ENCODE measurements at places on chromosomes 2 and 18.

GRCh38 chr2:110674620-110675555 lies 3.0 kb downstream of the BUB1 start:
- DNase-seq = peak; percentile 78

DNA sequence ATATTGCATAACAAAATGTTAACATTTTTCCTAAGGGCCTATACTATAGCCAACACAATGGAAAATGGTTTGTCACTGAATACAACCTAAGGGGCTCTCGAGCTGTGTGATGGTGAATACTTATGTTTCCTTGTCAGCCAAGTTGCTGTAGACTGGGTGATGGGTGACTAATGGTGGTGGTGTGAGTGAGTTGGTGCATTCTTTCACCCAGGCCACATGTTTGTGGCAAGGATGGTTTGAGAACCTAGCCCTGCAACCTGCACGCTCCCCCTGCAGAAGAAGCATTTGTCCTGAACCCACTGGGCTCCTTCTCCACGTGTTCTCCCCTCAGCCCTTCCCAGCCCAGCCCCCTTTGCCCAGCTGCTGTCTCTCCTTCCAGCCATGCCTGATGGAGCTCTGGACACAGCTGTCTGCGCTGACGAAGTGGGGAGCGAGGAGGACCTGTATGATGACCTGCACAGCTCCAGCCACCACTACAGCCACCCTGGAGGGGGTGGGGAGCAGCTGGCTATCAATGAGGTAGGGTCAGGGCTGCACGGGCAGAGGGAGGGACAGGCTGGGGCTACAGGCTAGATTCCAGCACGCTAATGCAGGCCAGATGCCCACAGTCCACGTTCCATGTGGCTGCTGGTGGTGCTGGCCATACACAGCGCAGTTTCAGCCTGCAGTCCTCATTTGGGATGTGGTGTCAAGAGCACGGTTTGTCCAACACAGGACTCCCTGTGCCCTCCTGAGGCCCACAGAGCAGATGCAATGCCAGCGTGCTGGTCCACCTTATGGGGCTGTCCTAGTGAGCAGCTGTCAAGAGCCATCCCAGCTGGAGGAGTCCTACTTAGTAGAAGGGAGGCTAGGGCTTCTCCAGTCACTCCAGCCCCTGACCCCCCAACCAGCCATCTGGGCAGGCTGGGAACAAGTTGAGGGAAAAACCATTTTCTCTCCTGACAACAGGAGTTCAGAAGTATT lies 65.4 kb downstream of the FAM168B start:
- DNase-seq = no peak

- no peak for DNase-seq
Observed at GRCh38 chr18:25651553-25651952, 299.6 kb upstream of the ZNF521 start.

- no peak for DNase-seq
Observed at GRCh38 chr18:44557616-44558151, 123.0 kb upstream of the SETBP1 start.

- peak; percentile 31 for DNase-seq
Observed at GRCh38 chr2:69073928-69074570, 61.1 kb downstream of the ANTXR1 start.

DNA sequence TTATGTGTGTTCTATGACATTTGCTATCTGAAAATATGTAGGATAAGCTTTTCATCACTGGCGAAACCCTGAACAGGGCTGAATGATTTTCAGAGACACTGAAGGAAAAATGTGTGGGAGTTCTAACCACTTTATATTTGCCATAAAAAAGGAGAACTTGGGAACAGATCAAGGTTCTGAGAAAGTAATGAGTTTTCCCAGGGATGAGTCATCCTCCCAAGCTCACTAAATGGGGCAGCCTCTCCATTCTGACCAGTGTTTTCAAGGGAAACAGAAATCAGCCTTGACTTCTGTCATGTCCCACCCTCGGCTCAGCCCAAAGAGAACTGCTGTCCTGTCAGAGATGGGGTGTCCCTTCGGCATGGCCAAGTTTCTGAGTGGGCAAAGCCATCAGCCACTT lies 2109.8 kb upstream of the CELF4 start:
- DNase-seq = peak; percentile 69

DNA sequence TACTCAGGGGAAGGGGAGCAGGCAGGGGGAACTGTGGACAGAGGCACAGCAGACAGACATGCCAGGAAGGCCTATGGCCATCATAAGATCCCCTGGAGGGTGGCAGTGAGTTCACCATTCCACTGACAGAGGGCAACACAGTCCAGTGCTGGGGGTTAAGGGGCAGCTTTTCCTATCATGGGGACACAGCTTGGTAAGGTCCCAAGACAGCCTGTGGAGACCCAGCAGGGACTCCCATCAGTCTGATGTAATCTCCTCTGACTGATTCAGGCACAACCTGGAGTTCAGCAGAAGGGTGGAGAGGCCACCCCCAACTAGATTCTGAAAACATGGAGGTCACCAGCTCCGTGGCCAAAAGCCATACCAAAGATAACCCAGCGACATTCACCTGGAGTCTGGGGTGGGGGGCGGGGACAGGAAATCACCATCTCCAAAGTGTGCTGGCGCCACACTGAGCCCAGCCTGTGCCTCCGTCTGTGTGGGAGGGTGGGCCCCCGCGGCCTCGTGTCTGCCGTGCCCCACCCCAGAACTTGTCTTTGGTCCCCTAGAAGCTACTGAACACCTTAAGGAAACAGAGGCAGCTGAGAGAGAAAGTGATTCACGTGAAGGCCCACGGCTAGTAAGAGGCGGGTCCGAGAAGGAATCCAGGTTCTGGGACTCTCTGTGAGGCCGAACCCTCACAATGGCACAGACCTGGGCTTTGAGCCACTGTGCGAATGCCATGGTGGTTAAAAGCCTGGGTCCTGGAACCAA lies 28.6 kb downstream of the DNMT3A start:
- no peak for DNase-seq

GRCh38 chr2:207801259-207801658 lies 31.6 kb upstream of the FZD5 start:
- no peak for DNase-seq

DNA sequence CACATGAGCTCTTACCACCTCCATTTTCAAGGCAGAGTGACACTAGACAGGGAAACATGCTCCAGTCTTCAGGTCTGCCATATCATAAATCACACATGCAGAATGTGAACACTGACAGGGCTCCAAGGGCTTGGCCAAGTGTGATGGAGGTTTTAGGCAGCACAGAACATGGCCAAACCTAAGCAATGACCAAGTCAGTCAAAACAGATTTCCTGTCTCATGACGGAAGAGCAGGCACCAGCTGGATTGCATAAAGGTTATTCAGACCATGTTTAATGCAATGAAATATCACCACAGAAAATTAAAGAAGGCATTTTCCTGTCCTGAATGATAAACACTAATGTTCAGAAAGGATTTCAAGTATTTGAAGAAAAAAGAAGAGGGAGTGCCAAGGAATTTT lies 72.5 kb downstream of the SUMO1 start:
- peak; percentile 44 for DNase-seq

- DNase-seq = no peak
Observed at GRCh38 chr2:175478096-175478768, 296.7 kb upstream of the ATP5MC3 start.

DNA sequence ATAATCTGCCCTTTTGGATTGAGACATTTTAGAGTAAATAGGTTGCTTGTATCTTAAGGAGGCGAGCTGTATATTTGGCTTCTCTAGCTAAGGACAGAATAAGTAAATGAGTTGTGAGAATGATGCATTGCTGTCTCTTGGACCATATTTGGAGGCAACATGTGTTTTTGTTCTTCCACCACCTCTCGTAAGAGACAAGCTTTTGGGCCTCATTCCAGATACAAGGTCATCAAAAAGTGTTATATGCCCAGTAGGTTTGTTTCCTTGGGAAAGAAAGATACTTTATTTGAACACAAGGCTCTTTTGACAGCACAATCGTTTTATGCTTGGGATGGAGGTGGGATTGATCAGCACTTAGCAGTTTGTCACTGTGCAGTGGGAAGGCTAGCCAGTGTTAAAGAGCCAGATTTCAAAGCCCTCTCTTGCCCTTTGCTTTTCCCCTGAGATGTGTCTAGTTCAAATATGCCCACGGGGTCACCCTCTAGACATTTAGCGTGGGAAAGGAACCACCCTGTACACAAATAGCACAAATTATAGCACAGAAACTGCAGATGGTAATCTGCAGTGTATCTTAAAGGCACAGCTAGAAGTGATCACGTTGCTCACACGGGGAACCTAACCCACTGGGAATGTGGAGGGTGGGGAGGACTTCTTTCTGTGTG lies 131.3 kb downstream of the MAP4K4 start:
- no peak for DNase-seq

DNA sequence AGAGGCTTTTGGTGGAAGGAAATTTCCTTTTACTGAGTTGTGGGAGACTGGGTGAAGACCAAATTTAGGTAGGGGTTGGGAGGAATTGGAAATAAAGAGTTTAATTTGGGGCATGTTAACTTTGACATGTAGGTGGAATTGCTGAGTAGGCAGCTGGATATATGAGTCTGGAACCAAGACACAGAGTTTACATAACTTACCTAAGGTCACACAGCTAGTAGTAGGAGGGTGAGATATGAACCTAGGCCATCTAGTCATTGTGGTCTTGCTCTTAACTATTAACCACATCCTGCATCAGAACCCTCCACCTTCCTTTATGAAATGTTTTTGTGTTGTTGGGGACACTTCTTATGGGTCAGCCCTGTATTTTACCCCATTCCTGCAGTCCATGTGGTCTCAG lies 113.1 kb downstream of the ICOS start:
- no peak for DNase-seq

GRCh38 chr2:12271589-12271984 lies 445.1 kb upstream of the TRIB2 start:
- DNase-seq = peak; percentile 72

DNA sequence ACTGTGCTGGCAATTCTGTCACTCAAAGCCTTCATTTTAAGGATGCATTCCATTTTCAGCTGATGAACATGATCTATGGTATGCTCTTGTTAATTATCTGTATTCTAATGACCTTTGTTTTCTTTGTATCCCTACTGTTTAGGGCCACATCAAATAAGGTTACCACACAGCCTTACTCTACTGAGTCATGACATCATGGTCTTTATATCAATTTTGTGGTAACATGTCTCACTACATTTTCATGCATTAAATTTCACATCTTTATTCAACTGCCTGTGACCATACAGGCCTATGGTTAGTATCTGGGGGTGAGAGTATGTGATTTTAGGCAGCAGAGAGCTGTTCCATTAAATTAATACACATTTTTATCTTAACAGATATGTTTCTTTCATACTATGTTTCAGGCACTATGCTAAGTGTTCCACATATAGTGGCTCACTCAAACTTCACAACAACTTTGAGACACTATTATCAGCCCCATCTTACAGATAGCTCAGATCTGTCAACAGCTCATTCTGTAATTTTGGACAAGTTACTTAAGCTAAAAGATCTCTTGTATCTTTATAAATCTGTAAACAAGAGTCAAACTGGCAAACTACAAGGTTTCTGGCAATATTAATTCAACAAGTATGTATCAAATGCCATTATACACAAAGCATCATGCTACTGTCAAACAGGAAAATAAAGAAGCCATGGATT lies 18.0 kb downstream of the LRPPRC start:
- no peak for DNase-seq

- DNase-seq = no peak
Observed at GRCh38 chr18:1751249-1751648, 820.1 kb downstream of the METTL4 start.

DNA sequence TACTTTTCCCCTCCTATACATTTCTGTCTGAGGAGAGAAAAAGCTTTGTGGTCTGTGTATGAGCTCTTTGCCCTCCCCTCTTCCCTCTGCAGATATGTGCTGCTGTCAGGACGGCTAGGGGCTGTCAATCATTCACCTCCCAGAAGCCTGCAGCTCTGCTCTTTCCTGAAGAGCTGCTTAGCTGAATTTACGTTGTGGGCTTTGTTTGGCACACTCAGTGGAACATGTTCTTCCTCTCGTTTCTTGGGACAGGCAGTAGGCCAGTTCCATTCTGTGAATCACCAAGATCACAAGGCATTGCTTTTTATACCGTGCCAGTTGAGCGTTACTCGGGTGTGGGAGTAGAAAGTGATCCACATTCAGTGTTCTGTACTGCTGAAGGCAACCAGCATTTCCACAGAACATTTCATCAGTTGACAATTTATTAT lies 136.7 kb downstream of the LAMA3 start:
- peak; percentile 80 for DNase-seq

DNA sequence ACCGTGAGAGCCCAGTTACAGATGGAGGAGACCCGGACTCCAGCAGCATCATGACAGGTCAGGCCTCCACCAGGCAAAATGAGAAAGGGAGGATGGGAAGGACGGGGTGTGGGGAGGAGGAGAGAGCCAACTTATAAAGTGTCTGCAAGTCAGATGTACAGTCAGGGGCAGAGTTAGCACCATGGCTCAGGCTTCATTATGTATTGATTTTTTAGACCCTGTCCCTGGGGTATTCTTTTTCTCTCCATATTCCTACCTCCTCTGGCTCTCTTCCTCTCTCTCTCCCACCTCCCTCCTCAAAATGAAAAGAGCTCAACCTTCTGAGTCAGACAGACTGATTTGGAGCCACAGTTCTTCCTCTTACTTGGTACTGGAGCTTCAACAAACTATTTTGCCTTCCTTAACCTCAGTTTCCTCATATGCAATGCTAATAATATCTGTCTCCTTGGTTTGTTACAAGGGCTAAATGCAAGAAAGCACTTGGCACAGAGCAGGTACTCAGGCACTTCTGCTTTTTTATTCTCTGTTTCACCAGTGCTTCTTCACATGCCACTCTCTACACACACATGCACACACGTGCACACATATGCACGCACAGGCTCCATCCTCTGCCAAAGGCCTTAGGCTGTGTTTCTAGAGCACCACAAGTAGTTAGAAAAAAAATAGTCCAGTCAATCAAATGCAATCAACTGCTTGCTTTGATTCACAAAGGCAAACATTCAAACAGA lies 92.3 kb upstream of the PKDCC start:
- DNase-seq = no peak

GRCh38 chr2:222313816-222314215 lies 15.0 kb upstream of the PAX3 start:
- DNase-seq = no peak

- no peak for DNase-seq
Observed at GRCh38 chr2:197710424-197711042, 5.4 kb downstream of the MARS2 start.

GRCh38 chr2:232571026-232571474 lies 20.6 kb downstream of the EIF4E2 start:
- DNase-seq = no peak

DNA sequence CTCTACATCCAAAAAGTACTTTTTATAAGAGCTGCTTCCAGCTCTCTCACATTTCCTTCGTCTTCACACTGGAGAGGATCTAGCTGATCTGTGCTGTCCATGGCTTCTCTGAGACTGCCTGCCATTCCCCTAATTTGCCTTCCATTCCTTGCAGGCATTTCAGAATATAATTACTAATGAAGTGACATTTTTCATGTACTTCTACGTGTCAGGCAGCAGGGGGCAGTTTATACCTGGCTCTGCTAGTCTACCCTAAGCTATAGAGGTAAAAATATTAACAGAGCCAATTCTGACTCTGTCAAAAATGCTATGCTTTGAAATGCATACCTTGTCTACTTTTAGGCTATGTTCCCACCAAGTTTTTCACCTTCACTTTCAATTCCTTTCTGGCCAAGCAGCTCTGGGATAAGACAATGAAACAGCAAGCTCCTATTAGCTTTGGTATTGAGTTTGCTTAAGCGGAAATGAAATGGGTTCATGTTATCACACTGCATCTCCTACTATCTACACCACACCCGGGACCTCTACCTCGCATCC lies 81.9 kb downstream of the MEP1B start:
- DNase-seq = peak; percentile 23
